Renal cortical epithelial cell (primary cell): ENCODE measurements at places on chromosomes 6 and 20. TPM values are rescaled to one million over a fixed set of nuclear protein-coding genes. Genes with fewer than 3 reads are reported as not detected.

PGC gene
- not detected in 2 replicates for total RNA-seq

PBOV1 gene
- total RNA-seq = not detected in 2 replicates

GINS1 gene
- total RNA-seq = 6.1 and 25.4 TPM in 2 replicates

ATP6V1G2 gene
- 1.0 TPM in 1 of 2 replicates, not detected in the other for total RNA-seq

DNA sequence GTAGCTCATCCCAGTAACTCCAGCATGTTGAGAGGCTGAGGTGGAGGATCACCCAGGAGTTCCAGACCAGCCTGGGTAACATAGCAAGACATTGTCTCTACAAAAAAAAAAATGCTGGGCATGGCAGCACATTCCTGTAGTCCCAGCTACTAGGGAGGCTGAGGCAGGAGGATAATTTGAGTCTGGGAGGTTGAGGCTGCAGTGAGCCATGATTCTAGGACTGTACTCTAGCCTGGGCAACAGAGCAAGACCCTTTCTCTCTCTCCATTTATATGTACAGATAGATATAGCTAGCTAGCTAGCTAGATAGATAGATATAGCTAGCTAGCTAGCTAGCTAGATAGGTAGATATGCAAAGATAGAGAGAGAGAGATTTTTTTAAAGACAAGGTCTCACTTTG lies 20.4 kb downstream of the ILRUN start:
- no peak for DNase-seq

DNA sequence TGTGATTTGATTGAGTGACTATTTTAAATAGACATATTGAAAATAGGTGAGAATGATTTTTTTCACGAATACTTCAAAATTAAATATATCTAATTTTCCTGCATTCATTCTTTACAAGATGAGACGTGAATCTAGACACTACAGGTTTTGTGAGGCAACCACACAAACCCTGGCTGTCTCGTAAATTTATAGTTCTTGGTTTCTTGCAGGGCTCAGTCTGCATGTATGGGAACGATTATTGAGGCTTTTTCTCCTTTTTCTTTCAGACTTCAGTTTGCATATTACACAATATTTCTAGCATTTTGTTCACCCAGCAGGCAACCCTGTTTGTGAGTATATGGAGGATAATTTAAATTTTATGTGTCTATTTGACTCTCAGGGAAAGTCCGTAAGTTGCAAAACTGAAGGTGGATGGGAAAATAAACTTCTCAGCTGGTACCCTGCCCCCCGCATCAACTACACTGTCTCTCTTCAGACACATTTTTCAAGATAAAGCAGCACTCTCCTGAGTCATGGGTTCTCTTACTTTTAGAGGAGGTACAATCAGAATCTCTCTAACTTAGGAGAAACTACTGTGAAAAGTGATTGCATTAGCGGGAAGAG lies 1349.3 kb downstream of the GRIK2 start:
- no peak for DNase-seq

DNA sequence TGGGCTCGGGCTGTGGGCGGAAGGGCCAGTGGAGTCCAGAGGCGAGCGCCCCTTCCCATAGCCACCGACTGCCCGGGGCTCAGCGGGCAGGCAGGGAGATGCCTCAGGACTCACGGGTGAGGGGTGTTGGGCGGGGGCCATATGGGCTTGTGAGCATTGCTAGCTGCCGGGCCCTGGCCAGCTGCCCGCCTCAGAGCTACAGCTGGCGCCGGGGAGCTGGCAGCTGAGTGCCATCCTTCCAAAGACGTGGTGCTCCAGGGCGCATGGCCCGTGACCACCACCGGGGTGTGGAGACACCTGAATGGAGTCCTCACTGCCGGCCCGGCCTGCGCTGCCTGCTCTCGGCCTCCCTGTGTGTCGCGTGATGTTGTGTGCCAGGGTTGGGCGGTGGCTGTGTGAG lies 10.6 kb upstream of the RBBP8NL start:
- no peak for DNase-seq

DNA sequence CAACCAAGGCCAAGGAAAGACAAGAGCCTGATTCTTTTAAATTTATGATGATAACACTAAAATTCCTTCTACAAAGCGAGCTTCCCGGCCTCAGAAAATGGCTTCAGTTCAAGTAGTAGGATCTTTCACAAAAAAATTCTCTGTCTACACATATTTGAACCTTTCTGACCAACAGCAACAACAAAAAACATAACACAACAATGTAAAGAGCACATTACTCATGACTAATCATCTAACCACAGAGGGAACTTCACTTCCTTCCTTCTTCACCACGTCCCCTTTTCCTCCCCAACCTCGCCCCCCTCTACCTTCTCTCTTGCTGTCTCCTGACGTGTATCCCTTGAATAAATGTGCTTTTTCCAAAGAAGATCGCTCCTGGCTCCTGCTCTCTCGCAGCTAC lies 228.2 kb downstream of the MYLK4 start:
- peak; percentile 43 for DNase-seq

- no peak for DNase-seq
These were observed 128.7 kb downstream of the LY86 start for GRCh38 chr6:6716998-6717763.

DNA sequence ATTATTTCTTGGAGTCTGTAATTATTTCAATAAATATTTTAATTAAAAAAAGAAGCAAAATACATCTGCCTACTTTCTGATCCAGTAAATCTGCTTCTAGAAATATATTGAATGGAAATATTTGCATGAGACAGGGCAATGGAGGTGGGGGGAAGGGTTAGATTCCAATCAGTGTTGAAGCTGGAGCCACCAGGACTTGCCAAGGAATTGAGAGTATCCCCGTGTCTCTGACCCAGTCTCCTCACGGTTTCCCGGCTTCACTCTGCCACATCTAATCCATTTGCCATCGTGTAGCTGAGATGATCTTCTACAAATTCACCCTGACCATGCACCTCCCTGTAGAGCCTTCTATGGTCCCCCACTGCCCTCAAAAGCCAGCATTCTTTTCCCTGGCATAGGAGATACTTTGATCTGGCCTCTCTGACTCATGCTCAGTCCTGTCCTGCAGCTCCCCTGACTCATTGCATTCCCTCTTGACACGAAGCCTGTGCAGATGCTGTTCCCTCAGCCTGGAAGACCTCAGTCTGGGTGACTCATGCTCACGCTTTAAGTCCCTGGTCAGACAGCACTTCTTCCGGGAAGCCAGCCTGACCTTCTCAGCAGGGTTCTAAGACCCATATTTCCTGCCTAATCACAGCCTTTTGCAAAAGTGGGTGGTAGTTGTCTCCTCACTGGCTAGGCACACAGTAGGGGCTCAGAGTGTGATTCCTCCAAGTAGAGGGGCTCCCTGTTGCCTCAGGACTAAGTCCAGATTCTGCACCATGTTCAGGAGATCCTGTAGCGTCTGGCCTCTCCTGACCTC lies 23.0 kb upstream of the FKBP1A start:
- peak; percentile 99 for DNase-seq

- no peak for DNase-seq
These were observed 23.8 kb upstream of the SMOC2 start for GRCh38 chr6:168417191-168417590.

GRCh38 chr6:113662688-113663333 lies 194.3 kb upstream of the MARCKS start:
- DNase-seq = no peak

GRCh38 chr6:16228709-16229665 lies 9.4 kb upstream of the GMPR start:
- DNase-seq = peak; percentile 42

DNA sequence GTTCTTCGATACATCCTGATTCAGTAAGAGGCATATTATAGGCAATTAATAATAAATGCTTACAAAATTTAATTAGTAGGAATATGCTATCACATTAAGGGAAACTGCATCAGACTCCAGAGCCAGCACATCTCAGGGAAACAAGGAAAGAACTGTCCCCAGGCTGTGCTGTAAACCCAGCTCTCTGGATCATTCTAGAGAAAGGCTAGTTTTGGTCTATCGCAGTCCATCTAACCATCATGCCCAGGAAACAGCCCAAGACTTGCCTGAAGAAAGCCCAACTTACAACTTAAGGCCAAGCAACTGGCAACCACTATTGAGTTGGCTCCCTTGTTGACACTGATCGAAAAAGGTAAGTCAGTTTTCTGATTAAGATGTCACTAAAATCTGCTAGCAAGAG lies 11.3 kb downstream of the MAP3K5 start:
- DNase-seq = no peak

DNA sequence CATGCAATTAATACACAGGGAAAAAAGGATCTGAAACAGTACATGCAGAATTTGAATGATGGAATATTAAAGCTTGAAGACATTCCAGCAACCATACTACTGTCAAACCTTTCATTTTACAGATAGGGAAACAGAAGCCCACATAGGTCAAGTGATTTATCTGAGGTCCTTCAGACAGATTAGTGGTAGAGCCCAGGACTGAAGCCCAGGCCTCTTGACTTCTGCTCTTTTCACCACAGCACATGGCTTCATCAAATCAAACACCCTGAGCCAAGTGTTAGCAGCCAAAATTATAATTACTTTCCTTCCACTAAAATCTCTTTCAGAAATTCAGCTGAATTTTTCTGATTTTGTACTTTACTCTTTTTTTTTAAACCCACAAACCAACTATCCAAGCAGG lies 435.6 kb upstream of the RUNX2 start:
- DNase-seq = no peak

DNA sequence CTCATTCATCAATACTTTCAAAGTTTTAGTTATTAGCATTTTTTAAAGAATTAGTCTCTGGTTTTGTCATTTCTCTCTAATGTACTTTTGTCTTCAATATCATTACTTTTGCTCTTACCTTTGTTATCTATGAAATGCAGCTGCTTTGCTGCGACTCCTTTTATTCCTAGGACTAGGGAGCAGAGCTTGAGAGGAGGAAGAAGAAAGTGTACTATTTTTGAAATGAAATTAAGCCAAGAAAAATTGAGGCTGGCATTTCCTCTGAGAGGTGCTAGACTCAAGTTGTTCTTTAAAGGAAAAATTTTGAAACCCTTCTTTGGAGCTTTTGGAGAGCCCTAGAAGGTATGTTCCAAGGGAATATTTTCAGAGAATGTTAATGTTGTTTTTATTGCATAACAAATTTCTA lies 48.3 kb upstream of the MRAP2 start:
- no peak for DNase-seq

DNA sequence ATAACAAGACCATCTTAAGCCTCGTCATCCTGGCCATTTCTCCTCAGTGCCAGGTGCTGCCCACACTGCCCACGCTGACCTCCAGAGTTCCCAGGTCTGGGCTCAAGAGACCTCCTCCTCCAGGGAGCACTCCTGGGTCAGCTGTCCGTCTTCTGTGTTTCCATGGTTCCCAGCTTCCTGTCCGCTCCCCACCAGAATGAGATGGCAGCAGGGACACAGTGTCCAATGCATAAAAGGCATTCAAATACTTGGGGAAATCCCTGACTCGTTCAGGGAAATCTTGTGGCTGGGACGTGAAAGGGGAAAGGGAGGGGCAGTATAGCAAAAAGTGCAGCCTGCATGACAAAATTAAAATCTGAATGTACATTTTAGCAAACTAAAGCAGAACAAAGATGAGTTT lies 54.3 kb downstream of the SLC23A2 start:
- DNase-seq = no peak

DNA sequence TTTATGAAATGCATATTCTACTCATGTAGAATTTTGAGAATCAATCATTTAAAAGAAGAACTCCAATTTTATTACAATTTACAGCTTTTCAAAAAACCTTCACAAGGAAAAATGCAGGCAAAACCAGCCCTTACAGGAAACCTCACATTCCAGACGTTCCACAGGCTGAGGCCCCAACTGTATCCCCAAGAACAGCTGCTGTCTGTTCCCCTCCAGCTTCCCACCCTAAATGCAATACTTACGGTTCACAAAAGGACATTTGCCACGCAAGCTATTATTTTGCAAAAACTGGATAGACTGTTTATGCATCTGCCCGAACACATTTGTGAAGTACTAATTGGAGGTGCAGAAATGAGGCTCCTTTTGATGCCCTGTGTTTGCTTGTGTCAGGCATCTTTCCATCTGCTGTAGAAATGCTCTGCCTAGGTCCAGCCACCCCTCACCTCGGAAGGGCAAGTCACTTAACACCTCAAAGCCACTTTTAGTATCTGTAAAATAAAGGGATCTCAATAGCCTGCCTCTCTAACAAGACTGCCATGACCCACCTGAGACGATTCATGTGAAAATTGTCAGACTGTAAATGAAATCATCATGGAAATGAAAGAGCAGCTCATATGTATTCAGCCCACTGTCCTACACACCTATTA lies 26.5 kb downstream of the PDE10A start:
- peak; percentile 22 for DNase-seq

DNA sequence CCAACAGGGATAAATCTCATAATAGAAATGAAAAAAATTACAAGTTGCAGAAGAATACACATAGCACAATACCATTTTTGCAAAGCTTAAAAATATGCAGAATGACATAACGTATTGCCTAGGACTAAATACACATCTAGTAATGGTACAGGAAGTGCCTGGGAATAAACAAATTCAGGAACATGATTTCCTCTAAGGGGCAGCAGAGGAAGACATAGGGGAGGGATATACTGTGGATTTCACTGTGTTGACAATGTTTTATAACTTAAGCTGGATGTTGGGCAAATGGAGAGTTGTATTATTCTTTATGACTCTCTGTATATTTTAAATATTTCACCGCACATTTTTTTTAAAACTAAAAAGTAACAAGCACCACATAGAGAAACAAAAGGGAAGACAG lies 5.6 kb upstream of the GLO1 start:
- peak; percentile 6 for DNase-seq

DNA sequence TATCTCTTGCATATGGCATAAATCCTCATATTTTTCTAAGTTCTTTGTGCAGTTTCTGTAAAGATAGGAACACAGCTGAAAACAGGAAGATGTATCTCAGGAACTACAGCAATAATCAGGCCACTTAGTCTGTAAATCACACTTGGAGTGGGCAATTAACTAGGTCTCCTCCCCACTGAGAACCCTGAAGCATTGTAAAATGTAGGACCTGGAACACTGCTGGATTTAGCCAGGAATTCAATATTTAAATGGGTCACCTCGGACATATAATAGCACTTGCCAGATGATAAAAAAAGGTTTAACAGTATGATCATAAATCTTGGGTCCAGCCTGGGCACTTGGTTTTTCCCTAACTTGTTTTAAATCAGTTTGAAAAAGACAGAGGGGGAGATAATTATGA lies 155.0 kb downstream of the GRM1 start:
- no peak for DNase-seq

DNA sequence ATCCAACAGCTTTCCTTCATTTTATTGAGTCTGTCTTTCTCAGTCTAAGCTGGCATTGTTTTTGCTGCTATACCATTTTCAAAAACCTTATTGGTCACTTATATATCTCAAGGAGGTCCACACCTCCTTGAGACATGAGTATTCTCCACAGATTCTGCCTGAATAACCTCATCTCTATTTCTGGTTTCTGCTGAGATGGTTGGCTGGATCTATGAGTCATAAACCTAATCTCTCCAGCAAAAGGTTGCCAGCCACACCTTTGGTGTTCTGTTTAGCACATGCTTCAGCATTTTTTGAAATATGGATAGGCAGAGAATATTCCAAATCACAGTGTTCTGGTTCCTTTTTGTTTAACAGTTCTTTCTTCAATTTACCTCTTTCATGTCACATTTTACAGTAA lies 40.8 kb upstream of the TMEM244 start:
- DNase-seq = peak; percentile 52

- no peak for DNase-seq
These were observed 54.2 kb downstream of the SLC35F1 start for GRCh38 chr6:117961301-117961700.
